ENCODE measurements at places on chromosomes 5 and 9.

DNA sequence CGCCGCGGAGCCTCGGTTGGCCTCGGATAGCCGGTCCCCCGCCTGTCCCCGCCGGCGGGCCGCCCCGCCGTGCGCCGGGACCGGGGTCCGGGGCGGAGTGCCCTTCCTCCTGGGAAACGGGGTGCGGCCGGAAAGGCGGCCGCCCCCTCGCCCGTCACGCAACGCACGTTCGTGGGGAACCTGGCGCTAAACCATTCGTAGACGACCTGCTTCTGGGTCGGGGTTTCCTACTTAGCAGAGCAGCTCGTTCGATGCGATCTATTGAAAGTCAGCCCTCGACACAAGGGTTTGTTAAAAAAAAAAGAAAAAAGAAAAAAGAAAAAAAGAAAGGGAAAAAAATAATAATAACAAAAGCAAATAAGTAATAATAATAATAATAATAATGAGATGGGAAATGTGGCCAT lies 112.8 kb downstream of the GCNT1 start:
- DNase-seq: no peak

DNA sequence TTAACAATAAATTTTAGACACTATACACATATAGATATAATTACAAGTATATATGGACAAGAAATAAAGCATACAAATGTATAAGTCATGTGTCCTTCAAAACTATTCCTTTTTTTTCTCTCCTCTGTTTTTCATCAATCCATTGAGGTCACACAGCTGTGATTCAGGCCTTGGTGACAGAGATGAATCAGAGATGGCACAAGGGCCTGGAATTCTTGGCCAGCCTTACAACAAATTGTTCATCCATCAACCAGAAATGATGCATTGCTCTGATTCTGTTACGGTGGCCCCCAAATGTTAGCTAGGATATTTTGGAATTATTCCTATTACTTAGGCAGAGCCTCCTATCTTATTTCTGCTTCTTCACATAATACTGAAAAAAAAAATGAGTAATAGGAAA lies 108.7 kb upstream of the MPDZ start:
- DNase-seq: no peak

- no peak for DNase-seq
Measured at GRCh38 chr5:179185941-179186411, 125.8 kb downstream of the ZNF354C start.

DNA sequence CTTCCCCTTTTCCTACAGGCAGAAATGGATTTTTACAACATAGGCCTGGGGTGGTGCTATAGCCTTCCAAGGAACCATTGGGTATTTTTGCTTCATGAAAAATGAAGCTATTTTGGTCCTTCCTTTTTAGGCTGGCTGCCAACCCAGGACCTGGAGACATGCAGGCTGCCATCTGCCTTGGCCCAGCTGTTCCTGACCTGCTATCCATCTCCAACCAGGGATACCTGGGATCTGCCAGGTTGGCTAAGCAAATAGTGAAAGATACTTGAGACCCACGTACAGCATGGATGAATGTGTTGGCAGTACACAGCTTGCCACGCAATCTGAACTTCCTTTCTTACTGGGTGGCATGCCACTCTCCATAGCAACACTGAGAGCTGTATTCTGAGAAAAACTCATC lies 31.1 kb downstream of the MRPS27 start:
- DNase-seq: no peak

DNA sequence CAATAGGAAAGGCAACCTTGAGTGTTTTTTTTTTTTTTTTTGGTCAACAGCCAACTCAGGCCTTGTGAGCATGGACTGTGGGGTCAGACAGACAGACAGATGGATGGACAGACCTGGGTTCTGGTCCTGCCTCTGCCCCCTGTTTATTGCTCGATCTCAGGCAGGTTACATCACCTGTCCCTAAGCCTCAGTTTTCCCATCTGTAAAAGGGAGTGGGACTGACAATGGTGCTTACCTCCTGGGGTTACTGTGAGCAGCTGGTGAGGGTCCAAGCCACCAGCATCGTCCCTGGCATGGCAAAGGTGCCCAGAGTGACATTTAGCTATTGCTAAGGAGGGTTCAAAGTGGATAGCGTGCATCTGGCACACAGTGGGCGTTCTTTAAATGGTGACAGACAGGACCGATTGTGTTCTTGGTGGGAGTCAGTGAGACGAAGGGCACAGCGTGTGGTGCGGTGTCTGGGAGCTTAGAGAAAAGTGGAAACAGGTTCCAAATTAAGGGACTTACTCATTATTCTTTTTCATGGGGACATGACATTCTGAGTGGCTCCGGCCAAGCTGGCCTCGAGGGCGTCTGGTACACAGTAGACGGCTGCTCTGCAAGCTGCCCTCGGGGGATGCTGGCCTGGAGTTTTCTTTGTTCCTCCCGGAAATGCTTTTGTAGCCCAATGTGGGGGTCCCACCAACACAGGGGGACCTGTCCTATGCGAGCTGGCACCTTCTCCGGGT lies 72.1 kb downstream of the COL27A1 start:
- no peak for DNase-seq

DNA sequence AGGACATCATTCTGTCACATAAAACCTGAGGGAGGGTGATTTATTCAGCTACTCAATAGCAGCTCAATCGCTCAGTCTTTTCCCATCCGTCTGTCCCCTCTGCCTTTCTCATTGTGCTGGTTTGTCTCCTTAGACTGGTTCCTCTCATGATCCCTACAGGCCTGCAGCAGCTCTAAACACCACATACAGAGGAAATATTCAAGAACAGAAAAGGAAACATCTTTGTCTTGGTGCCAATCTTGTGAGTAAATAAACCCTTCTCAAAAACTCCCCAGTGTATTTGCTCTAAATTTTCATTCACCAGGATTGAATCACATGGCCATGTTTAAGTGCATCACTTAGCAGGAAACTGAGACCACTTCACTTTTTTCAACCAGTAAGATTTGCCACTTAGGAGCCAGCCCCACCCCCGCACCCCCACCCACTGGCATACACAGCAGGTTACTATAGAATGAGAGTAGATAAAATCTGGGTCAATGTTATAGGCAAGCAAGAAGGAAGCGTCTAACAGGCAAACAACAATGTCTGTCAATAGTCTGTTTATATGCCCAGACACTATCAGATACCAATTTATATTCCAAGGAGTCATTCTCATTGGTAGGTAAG lies 895.5 kb upstream of the DMAC1 start:
- DNase-seq: no peak

- DNase-seq: no peak
Measured at GRCh38 chr5:127683008-127683407, 20.2 kb upstream of the CCDC192 start.

DNA sequence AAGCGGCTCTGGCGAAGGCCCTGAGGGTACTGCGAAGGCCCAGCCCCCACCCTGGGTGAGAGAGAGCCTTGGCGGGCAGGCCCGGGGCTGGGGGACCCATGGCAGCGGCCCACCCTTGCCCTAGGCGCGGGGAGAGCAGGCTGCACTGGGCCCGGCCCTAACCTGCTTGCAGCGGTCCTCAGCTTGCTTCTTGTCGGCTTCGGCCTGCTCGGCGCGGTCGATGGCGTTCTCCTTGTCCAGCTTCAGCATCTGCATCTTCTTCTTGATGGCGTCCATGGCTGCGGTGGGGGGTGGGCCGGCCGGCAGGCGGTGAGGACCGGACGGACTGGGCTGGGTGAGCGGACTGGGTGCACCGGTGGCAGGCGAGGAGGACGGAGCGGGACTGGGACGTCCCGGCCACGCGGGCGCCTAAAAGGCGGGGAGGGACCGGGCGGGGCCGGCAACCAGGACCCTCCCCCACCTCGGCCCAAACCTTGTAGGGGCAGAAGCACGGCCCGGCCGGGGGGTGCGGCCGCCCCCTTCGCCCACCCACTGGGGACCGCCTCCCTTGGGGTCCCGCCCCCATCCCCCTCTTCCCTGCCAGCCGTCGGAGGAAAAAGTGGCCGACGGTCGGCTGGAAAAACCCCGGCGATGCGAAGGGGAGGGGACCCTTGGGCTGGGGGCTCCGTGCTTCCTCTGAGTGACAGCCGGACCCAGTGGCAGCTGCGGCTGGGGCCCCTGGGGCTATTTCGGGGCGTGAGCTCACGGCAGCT lies at the start of gene TPM2:
TSS of gene TPM2 (minus strand) at position 384 of the 752 bp plus-strand sequence. CDS start at position 276, 108 bp downstream.
- DNase-seq: no peak

- no peak for DNase-seq
Measured at GRCh38 chr5:78320401-78320800, 25.9 kb upstream of the AP3B1 start.

DNA sequence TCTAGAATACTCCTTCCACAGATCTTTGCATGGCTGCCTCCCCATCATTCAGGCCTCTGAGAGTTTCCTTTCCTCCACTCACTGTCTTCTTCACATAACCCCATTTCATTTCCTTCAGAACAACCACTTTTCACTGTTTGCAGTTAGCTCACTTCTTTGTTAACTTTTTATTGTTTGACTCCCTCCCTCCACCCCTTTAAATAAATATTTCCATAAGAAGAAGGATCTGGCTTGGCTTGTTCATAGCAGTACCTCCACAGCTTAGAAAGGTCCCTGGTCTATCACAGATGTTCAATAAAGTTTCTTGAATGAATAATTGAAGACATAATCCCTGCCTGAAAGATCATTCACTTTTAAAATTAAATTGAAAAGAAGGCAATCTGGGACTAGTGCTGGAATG lies 661.6 kb downstream of the ACTL7B start:
- DNase-seq: no peak

DNA sequence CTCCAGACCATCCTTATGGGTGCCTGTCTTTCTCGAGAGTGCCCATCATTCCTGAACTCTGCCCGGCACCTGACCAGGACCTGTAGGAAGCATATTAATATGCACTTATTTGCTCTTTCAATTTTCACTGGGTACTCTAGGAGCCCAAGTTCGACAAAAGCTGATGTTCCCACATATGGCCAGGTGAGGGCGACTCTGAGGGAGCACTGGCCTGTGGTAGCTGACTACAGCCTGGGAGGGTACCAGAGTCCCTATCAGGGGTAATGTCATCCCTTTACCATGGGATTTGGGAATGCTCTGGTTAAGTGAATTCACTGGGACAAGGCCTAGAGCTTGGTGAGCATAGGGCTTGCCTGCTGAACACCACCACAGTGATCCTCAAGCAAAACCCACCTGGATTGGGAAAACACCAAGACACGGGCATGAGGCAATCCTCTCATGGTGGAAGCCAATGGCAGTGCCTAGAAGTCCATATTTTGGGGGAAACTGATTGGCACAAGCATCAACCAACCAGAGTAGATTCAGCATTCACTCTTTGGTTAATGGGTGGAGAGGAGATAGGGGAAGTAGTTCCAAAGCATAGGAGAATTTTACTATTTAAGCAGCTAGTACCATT lies 112.2 kb downstream of the MTX3 start:
- DNase-seq: no peak

GRCh38 chr5:12320331-12320730 lies 416.1 kb upstream of the CTNND2 start:
- DNase-seq: no peak

DNA sequence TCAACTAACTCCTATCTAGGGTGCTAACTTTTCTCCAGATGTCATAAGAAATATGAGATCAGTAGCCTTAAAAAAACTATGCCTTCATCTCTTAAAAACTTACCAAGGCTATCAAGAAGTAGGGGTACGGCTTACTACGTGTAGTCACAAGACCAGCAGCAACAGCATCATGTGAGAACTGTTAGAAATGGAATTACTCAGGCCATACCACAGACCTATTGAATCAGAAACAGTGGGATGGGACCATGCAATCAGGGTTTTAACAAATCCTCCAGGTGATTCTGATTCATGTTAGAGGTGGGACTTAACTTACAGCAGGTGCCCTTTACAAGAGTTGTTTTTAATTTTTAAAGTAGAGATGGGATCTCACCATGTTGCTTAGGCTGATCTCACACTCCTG lies 4.6 kb downstream of the IFNE start:
- DNase-seq: no peak

DNA sequence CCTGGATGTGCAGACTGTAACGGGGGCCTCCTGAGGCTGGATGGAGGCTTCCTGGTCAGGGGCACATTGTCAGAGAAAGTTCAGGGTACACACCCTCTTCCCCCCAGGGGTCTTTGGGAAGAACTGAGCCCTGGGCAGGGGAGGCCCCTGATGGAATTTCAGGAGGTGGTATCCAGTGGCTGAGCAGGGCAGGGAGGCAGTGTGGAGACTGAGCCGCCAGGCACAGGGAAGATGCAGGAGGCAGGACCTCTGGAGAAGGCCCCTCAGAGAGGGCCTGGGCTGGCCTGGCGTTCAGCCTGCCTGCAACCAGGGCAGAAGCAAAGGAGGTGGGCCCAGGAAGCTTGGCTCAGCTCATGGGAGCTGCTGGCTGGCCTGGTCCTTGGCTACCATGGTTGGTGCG lies 53.5 kb downstream of the GTF3C4 start:
- no peak for DNase-seq

- DNase-seq: no peak
Measured at GRCh38 chr5:66247176-66247960, 103.3 kb downstream of the SREK1 start.

DNA sequence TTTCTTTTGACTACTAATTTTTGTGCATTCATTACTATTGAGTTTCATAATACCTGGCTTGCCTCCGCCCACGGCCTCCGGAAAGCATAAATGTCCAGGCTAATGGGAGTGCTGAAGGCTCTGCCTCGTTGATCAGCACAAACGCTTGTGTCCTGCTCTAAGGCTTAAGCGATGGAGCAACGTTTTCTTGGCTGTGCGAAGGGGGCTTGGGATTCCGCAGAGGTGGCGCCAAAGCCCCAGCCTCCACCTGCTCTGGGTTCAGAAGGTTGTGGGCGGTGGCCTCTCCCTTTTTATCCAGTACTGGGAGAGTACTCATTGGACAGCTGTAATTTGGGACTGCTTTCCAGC lies 19.7 kb downstream of the ANXA2R start:
- no peak for DNase-seq

DNA sequence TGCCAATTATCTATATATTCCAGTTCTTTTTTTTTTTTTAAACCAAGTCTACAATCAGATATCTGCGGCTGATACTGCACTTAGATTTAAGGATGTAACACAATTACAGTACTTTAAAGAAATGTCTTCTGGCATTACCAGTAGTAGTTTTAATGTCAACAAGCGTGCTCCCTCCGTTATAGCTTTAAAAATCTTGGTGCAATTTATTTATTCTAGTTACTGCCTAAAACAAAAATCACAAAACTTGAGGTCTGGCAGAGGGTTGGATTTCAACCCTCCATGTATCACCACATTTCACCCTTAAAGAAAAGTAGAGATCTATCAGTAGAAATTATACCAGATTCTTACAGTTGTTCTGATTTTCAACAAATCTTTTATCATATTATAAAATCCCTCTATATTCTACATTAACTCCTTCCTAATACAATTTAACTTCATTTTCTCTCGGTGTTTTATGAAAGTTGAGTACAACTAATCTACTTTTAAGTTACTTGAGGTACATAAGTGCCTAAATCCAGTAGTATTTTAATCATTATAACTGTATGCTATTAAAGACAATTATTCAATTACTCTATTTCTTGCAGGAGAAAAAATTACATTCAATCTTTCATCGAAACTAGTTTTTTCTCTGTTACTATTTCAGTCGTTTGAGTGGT lies 2.0 kb upstream of the RICTOR start:
- DNase-seq: no peak

GRCh38 chr9:99011161-99011709 lies 67.5 kb downstream of the COL15A1 start:
- no peak for DNase-seq

GRCh38 chr9:78904686-78905085 lies 607.8 kb downstream of the PSAT1 start:
- DNase-seq: no peak

GRCh38 chr5:180160789-180161188 lies 48.2 kb downstream of the RASGEF1C start:
- DNase-seq: no peak

- no peak for DNase-seq
Measured at GRCh38 chr5:45037927-45038326, 229.2 kb downstream of the MRPS30 start.

- DNase-seq: no peak
Measured at GRCh38 chr5:14054965-14055963, 87.9 kb upstream of the TRIO start.

All from activated naive CD4-positive, alpha-beta T cell (primary cell).